Stimulated activated CD4-positive, alpha-beta T cell treated with anti-CD3 and anti-CD28 coated beads, Interleukin-1b, Interleukin-23, amount 100 ng/mL, for 1 hour (primary cell): ENCODE measurements at places on chromosomes 3 and 15.

DNA sequence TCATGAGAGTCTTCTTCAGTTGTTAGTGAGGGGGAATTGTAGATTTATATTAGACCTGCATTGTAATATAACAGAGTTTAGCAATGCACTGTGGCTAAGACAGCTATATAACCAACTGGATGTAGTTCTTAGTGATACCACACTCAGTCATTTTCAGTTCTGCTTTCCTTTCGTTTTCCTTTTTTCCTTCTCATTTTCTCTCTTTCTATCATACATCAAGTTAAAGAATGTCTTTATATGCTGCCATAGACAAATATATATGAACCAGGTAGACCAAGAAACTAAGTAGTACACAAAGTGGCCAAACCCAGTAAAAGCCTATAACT, 43.7 kb upstream of the CD47 start:
- no peak for DNase-seq

GRCh38 chr3:30658328-30659052, 52.1 kb downstream of the TGFBR2 start:
- DNase-seq, result no peak

DNA sequence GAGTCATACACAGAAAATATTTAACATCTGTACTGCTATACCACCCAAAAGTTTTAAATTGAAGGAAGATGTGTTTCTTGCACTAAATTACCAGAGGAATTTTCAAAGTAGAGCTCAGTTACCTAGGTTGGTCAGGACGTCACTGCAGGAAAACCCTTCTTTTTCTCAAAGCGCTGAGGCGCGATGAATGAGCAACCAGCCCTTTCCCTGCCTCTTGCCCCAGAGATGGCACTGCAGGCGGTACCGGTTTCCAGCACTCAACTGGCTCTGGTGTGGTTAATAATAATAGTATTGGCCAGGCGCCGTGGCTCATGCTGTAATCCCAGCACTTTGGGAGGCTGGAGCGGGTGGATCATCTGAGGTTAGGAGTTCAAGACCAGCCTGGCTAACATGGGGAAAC, 49.3 kb downstream of the HES1 start:
- DNase-seq, result no peak

GRCh38 chr3:24937228-24937627, 442.6 kb upstream of the THRB start:
- no peak for DNase-seq

DNA sequence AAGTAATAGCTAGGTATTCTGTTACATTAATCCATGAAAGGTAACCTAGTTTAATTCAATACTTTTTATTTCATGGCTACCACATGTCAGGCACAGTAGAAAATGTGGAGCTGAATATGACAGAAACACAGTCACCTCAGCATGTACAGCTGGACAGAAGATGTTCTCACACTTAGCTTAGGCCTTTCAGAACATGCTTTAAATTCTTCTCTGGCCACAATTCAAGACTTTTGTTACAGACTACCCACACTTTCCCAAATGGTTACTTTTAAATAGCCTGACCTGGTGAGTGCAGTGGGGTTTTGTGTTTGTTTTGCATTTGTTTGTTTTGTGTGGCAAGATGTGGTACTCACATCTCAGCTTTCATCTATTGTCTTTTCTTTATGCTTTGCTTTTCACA, 1079.5 kb downstream of the IGSF11 start:
- no peak for DNase-seq
